ENCODE measurements at places on chromosomes 5 and 9.

DNA sequence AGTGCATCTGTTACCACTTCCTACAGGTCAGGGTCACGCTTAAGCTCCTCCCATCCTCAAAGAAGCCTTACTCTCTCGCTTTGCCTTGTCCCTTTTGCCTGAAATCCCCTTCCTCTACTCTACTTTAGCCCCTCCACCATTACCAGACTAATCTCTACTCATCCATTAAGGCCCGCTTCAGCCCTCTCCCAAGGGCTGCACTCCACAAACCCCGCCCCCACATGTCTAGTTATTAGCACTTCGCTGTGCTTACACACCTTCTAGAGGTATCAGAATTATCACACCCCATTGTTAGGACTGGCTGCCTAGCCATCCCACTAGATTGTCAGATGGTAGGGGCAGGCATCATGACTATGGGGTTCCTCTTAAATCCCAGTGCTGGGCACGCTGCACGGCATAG is 565.7 kb upstream of the WWC1 start:
- DNase-seq: no peak

GRCh38 chr5:1478271-1479035 is 33.2 kb upstream of the SLC6A3 start:
- DNase-seq: no peak

- DNase-seq: no peak
These were observed 60.1 kb upstream of the SPATA31C2 start for GRCh38 chr9:88198341-88198807.

GRCh38 chr9:76652894-76653293 is 111.3 kb upstream of the PCA3 start:
- no peak for DNase-seq

DNA sequence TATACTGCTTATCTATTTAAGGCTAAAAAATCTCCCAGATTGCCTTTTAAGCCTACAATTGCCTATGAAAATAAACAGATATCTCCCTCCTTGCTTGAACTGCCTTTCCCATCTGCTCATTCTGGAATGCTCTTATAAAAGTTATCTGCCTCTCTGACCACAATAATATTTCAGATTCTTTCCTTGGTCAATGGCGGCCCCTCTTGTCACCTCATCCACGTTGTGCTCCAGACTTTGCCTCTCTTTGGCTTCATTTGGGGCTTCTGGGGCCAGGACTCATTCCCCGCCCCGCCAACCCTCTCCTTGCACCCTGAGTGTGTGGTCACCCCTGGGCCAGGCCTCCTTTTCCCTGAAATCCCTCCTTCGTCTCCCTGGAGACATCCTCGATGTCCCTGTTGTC is 110.0 kb upstream of the RPS23 start:
- DNase-seq: no peak

- DNase-seq: no peak
These were observed 37.2 kb downstream of the NTNG2 start for GRCh38 chr9:132199056-132199455.

GRCh38 chr9:13860946-13861640 is 452.8 kb downstream of the NFIB start:
- no peak for DNase-seq

DNA sequence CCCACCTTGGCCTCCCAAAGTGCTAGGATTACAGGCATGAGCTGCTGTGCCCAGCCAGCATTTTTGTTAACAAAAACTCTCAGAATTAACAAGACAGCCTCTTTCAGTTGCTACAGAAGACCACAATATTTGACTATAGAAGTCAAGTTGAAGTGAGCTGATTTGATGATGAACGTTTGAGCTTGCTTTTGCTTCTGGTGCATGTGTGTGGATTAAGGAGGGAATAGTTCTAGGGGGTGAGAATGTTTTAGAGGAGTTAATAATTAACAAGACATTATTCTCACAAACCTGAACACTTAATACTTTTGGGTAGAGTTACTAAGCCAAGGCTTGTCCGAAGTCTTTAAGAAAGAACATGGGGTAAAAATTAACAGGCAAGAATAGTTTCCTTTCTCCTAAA is 191.6 kb downstream of the TENT4A start:
- DNase-seq: no peak

- DNase-seq: no peak
These were observed 72.7 kb downstream of the EPB41L4B start for GRCh38 chr9:109248133-109248581.

GRCh38 chr9:89375191-89375760 is 57.0 kb downstream of the SECISBP2 start:
- no peak for DNase-seq

GRCh38 chr5:162719720-162720119 is 652.1 kb downstream of the GABRG2 start:
- no peak for DNase-seq
